ENCODE measurements at places on chromosomes 13 and 19. TPM values are rescaled to one million over a fixed set of nuclear protein-coding genes. Genes with fewer than 3 reads are reported as not detected.
A peak's percentile ranks its signal among the peaks of the same experiment; 100 is the strongest.

The DIAPH3 gene
- 8.7 TPM for total RNA-seq

The GPC5 gene
- total RNA-seq: 0.51 TPM

DNA sequence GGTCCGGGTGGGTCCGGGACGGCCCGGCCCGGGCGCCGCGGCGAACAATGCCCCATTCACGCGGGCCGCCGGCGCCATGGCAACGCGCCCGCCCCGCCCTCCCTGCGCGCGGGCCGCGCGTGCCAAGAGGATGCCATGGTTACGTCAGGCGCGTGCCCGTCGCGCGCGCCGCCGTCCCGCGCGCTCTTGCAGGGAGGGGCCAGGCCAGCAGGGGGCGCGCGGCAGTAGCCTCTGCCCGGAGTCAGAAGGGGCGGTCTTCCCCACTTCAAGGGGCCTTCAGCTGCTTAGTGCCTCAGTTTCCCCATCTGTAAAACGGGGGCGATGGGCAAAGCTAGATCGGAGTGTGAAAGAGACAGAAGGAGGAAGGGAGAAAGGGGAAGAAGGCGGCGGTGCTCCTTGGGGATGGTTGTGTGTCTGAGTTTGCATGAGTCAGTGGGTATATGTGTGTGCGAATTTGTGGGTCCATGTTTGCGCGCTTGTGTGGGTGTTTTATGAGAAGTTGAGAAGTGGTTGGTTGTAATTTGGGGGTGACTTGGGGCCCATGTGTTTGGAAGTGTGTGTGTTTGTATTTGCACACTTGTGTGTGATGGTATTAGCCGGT is 11.6 kb upstream of the NFIX start:
- DNase-seq: peak; percentile 81

The FREM2 gene
- total RNA-seq: not detected

GRCh38 chr13:96671073-96671472 is 323.2 kb downstream of the OXGR1 start:
- DNase-seq: no peak

The ZNF836 gene
- 7.8 TPM for total RNA-seq

- DNase-seq: no peak
These were observed 9.9 kb upstream of the PRODH2 start for GRCh38 chr19:35822579-35822978.

- no peak for DNase-seq
These were observed 47.2 kb downstream of the TM9SF2 start for GRCh38 chr13:99548448-99548847.

DNA sequence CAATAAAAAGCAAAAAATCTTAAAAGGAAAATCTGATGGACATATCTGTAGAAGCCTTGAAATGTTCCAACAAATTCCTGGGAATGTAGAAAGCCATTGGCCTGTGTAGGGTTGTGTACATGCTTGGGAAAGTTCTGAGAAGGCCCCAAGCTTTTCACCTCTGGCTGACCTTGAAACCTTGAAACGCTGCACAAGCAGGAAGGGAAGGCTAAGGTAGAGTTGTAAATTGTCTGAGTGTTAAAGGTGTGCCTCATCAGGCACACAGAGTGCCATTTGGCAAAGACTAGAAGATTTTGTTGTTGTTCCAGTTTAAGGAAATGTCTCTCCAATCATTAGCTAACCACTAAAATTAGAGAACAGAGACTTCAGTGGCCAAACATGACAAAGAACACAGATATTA is 10.4 kb downstream of the TSKS start:
- DNase-seq: no peak

DNA sequence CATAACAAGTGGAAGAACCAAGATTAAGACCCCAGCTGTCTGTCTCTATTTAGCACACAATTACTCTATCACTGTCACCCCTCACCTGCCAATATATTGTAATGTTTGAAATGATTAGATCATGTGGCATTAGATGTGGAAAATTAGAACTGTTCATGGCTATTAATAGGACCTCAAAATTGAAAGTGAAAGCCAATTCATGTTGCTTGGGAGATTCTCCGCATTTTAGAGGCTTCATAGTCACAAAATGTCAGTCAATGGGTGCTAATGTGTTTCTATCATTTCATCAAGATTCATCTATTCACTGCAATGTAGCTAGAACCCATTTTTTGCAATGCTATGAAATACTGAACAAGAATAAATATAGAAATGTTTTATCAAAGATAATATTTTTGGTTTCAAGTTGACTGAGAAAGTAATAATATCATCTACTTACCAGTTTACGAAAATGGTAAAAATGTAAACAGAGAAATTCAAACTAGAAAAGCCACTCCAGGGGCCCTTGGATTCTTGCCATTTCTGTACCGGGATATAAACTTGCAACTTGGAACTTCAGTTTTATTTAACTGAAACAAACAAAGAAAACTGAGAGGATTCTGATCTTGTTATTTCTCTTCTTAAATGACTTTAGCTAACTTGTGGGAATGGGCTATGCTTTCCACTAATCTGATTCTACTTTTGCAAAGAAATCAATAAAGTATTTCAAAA is 388.6 kb downstream of the DCT start:
- no peak for DNase-seq

All from dermis microvascular lymphatic vessel endothelial cell (primary cell).